ENCODE measurements at places on chromosomes 7 and 10. TPM values are rescaled to one million over a fixed set of nuclear protein-coding genes. Genes with fewer than 3 reads are reported as not detected.
A peak's percentile ranks its signal among the peaks of the same experiment; 100 is the strongest.

RNF32 gene
- total RNA-seq: 3.4 TPM

GRCh38 chr7:134255814-134256213 is 60.9 kb downstream of the SLC35B4 start:
- DNase-seq: no peak
- no peak overlapping the region for H3K4me3 ChIP-seq
- H3K36me3 ChIP-seq: no peaks in the 10 kb centered on the region
- no peaks in the 10 kb centered on the region for H3K27me3 ChIP-seq

GRCh38 chr10:95559471-95559870 is 1.7 kb downstream of the SORBS1 start:
- no peaks in the 10 kb centered on the region for H3K27me3 ChIP-seq
- no peak overlapping the region for H3K4me3 ChIP-seq
- H3K36me3 ChIP-seq: no peaks in the 10 kb centered on the region
- no peaks in the 10 kb centered on the region for H3K4me1 ChIP-seq
- H3K27ac ChIP-seq: no peak overlapping the region

DNA sequence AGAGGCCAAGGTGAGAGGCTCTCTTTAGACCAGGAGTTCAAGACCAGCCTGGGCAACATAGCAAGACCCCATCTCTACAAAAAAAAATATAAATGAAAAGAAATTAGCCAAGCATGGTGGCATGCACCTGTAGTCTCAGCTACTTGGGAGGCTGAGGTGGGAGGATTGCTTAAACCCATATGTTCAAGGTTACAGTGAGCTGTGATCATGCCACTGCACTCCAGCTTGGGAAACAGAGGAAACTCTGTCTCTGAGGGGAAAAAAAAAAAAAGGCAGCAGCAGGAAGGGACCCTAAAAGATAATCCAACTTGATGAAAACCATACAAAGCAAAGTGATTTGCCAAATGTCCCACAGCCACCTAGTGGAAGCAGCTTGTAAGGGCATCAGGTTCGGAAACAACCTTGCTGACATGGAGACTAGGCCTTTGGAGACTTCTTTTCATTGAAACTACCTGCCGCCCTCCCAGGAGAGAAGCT is 15.6 kb upstream of the PBLD start:
- H3K4me3 ChIP-seq: no peak overlapping the region
- DNase-seq: peak; percentile 28
- H3K27me3 ChIP-seq: no peaks in the 10 kb centered on the region
- no peaks in the 10 kb centered on the region for H3K4me1 ChIP-seq

DNA sequence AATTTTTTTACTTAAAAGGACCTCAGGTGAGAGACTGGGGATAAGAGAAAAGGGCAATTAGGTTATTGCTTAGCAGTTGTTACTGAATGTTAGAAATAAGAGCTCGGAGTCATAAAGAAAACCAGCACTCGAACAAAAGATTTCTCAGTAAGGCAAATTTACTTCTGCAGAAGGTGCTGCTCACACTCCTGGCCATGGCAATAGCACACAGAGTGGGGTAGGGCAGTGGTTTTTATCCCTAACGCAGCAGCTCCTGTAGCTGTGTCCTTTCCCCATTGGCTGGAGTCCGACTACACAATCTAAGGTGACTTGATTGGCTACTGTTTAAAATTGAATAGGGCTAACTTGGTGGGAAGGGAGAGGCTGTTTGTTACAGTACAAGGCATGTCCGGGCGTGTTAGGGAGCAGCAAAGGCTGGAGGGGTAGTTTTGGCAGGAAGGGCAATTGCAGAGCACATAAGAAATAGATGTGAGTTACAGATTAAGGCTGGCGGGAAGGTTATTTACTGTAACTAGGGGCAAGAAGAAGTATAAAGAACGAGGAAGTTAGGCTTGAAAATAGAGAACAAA is 112.1 kb downstream of the AKR1D1 start:
- no peak for DNase-seq
- no peak overlapping the region for H3K27ac ChIP-seq
- H3K36me3 ChIP-seq: no peaks in the 10 kb centered on the region
- H3K4me3 ChIP-seq: no peak overlapping the region
- H3K4me1 ChIP-seq: no peaks in the 10 kb centered on the region

- H3K36me3 ChIP-seq: 0 out of 2 replicates have a peak, but pooled peaks cover 3% of the 10 kb centered on the region
- no peak overlapping the region for H3K4me3 ChIP-seq
- H3K27me3 ChIP-seq: no peaks in the 10 kb centered on the region
Observed at GRCh38 chr10:110414548-110415309, 83.0 kb upstream of the DUSP5 start.

AMZ1 gene
- total RNA-seq: not detected

URGCP gene
- total RNA-seq: 28.0 TPM

CALHM1 gene
- not detected for total RNA-seq

CYP3A7 gene
- not detected for total RNA-seq

DNA sequence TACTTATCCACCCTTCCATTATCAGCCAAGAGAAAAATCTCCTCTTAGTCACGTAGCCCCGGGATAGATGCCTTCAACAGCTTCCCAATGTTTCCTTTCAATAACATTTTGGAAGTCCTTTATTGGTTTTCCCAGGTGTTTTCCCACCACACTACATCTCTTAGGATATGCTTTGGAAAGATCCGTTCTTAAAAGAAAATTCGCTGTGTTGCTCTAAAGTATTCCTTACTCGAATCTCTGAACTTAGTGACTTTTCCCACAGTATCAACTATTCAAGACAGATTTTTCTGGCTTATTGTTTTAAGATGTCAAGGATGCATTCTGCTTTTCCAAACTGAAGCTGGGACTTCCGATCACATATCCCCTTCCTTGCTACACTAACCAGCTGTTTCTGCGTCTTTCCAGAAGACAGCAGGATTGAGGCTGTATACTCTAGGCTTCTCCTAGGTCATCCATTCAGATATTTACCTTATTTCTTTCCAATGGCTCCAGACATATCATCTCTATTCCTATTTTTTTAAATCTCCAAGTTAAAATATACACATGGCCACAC is 36.5 kb upstream of the SVIL start:
- no peaks in the 10 kb centered on the region for H3K36me3 ChIP-seq
- H3K4me3 ChIP-seq: no peak overlapping the region
- no peaks in the 10 kb centered on the region for H3K27me3 ChIP-seq
- no peak overlapping the region for H3K27ac ChIP-seq
- peaks cover 15% of the 10 kb centered on the region for H3K4me1 ChIP-seq
- no peak for DNase-seq

DNA sequence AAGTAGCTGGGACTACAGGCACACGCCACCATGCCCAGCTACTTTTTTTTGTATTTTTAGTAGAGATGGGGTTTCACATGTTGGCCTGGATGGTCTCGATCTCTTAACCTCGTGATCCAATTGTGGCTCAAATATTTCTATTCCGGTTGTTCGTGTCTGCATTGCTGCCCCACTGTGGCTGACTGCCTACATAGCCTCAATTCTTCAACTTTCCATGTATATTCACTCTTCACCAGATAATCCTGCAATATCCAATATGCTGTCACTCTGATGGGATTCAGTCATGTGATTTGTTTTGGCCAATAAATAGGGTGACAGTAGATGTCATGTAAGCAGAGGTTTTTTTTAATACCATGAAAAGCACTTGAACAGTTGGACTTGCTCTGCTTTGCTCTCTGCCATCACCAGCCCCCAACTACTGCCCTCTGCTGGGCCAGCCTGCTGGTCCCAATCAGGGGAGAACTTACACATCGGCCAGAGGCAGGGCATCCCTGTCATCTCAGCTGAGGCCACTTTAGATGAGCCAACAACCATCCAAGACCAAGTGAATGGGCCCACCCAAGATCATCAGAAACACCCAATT is 56.7 kb downstream of the NSUN6 start:
- no peak overlapping the region for H3K4me3 ChIP-seq
- no peak for DNase-seq
- no peaks in the 10 kb centered on the region for H3K27me3 ChIP-seq
- no peaks in the 10 kb centered on the region for H3K4me1 ChIP-seq
- no peak overlapping the region for H3K27ac ChIP-seq

DNA sequence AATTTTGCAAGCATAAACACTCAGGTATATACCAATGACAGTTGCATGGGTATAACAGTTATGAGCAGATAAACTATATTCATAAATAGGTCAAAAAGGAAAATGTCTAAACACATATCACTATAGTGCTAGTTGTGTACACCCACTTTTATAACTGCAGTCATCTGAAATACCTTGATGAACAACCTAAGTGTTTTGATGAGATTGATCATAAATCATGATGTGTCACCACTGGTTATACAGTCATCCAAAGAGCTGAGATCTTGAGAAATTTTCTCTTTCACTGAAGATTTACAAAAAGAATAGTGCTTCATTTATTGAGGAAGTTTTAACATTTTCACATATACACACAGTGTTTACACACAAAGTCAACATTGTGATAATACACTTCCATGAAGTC is 78.6 kb upstream of the SLC25A13 start:
- no peak for DNase-seq
- no peaks in the 10 kb centered on the region for H3K4me1 ChIP-seq
- H3K27ac ChIP-seq: no peak overlapping the region
- H3K27me3 ChIP-seq: 0 out of 2 replicates have a peak, but pooled peaks cover 3% of the 10 kb centered on the region

DNA sequence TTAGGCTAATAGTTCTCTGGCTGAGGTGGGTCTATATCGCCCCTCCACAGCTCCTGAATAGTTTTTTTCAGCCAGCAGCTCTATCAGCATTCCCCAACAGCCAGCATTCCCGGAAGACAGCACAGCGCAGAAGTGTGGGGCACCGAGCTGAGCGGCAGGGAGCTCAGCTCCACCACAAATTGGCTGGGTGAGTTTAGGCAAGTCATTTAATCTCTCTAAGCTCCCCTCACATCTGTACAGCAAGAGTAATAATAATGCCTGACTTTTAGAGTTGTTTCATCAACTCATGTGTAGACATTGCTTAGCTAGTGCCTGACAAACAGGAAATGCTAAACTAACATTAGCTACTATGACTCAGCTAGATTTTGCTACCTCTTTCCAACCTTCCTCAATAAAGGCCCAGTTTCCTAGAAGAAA is 247.9 kb upstream of the PTN start:
- no peaks in the 10 kb centered on the region for H3K27me3 ChIP-seq
- no peak overlapping the region for H3K4me3 ChIP-seq
- no peak for DNase-seq
- H3K36me3 ChIP-seq: no peaks in the 10 kb centered on the region
- H3K27ac ChIP-seq: no peak overlapping the region
- no peaks in the 10 kb centered on the region for H3K4me1 ChIP-seq

GRCh38 chr10:63717027-63717715 is 196.0 kb downstream of the REEP3 start:
- peaks cover 37% of the 10 kb centered on the region for H3K4me1 ChIP-seq
- DNase-seq: no peak
- no peak overlapping the region for H3K4me3 ChIP-seq
- no peaks in the 10 kb centered on the region for H3K27me3 ChIP-seq
- H3K27ac ChIP-seq: no peak overlapping the region

DNA sequence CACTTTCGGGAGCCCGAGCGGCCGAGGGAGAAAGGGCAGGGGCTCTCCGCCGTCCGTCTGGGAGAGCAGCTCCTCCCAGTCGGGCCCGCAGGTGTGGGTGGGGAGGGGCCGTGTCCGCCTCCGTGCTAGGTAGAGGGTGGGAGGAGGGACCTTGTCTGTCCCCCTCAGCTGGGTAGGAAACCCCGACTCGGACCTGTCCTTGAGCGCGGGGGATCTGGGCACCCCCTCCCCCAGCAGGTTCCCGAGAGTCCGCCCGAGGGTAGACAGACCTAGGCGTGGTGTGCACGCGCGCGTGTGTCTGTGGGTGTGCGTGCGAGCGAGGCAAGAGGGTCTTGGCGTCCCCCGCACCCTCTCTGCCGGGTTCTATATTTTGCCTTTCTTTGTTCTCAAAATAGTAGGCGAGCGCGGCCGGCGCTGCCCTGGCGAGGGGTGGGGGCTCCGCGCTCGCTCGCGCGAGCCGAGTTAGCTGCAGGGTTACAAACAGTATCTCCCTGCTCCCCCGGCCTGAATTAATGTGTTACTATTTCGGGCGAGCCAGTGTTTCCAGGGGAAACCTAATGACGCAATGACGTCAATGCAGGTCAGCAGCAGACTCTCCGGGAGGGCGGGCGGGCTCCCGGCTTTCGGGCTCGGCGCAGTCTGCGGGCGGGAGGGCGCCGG is 73.9 kb upstream of the LEP start:
- no peak for DNase-seq
- peaks cover 19% of the 10 kb centered on the region for H3K27me3 ChIP-seq
- H3K4me3 ChIP-seq: no peak overlapping the region
- peaks cover 25% of the 10 kb centered on the region for H3K4me1 ChIP-seq

DNA sequence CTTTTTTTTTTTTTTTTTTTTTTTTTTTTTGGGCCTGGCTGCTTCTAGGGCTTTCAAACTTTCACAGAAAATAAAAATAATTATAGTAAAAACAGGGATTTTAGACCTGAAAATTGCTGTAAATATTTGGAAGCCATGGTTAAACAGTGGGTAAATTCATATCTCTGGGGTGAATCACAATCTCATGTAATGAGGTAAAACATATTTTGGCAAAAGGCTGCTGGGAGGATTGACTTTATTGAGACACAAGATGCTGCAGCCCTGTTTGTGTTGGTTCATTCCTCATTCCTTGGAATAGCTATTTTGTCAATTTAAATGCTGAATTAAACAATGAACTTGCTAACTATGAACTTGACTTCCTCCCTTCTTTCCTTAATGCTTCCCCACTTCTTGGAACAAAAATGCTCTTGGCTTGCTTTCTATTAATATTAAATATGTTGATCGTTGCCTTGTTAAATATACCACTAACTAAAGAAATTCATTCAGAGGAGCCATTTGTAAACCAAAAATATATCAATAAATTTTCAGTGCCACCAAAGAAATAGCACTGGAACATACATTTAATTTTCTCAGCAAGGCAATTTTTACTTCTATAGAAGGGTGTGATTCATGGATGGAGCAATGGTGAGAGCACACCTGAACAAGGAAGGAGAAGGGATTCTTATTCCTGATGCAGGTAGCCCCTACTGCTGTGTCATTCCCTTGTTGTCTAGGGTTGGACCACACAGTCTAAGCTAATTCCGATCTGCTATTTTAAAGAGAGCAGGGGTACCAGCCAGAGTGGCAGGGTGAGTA is 24.6 kb downstream of the AGK start:
- H3K4me3 ChIP-seq: no peak overlapping the region
- no peak overlapping the region for H3K27ac ChIP-seq
- no peaks in the 10 kb centered on the region for H3K36me3 ChIP-seq
- H3K4me1 ChIP-seq: no peaks in the 10 kb centered on the region
- no peak for DNase-seq

DNA sequence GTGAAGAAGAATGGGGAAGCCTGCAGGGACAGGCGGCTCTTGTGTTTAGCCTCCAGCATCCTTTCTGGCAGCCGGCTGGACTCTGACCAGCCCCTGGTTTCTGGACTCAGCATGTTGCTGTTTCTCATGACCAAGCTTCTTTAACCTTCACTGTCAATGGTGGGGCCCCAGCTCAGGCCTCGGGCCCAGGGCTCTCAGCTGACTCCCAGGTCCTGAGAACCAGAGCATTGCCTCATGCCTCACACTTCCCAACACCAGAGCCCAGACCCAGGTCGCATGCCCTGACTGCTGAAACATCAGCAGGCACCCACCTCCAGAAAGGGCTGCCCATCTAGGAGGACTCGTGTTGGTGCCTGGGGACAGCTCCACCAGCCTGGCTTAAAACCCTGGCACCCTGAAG is 34.8 kb upstream of the FGFR2 start:
- H3K4me1 ChIP-seq: no peaks in the 10 kb centered on the region
- H3K36me3 ChIP-seq: no peaks in the 10 kb centered on the region
- no peak for DNase-seq
- H3K4me3 ChIP-seq: no peak overlapping the region
- H3K27ac ChIP-seq: no peak overlapping the region
- H3K27me3 ChIP-seq: peaks cover 7% of the 10 kb centered on the region

Measured in HCT116 (cell line).